ENCODE measurements at places on chromosomes 4 and X.

GRCh38 chrX:129773649-129774458 lies 5.9 kb upstream of the SASH3 start:
- DNase-seq, result no peak

DNA sequence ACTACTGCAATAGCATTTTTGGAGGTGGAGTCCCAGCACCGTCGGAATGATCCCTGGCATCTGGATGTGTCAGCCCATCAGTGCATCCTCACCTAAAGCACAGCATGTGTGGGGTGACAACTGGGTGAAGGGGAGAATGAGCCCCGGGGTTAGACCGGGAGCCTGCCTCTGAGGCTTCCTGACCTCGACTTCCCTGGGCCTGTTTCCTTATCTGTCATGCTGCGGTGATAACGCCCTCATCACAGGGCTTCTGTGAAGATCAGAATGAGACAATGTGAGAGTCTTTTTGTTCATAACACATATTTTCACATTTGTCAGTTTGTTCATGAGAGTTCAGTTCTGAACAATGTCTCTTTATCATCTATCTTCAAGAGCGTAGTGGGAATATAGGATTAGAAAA lies 31.1 kb upstream of the PDLIM3 start:
- peak; percentile 49 for DNase-seq

- no peak for DNase-seq
Measured at GRCh38 chr4:2923668-2924173, 39.5 kb downstream of the NOP14 start.

GRCh38 chr4:70895811-70896491 lies 6.2 kb upstream of the MOB1B start:
- DNase-seq, result no peak

DNA sequence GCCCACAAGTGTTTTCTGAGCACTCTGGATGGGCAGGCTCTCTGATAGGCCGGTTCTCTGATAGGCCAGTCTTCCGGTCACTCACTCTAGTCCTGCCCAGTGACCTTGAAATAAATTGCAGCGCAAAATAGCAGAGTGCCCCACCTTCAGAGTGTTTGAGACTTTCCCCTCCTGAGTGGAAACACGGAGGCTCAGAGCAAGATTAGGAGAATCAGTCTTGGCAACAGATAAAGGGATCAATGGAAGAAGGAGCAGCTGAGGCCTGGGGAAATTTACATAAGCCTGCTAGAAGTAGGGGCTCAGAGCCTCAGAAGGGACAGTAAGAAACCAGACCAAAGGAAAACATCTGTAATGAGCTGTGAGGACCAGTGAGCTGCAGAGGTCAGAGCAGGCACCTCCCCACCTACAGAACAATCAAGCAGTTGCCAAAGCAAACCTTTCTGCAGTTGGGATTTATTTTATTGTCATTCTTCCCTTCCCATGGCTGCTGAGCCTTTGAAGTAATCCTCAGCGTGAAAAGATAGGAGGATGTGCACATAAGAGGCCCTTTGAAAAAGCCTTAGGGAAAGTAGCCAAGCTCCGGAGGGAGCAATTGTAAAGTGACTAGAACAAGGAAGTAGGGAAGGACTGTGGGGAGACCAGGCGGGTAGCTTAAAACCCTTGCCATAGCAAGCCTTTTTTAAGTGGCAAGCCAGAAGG lies 89.1 kb upstream of the TSPAN5 start:
- DNase-seq, result no peak

DNA sequence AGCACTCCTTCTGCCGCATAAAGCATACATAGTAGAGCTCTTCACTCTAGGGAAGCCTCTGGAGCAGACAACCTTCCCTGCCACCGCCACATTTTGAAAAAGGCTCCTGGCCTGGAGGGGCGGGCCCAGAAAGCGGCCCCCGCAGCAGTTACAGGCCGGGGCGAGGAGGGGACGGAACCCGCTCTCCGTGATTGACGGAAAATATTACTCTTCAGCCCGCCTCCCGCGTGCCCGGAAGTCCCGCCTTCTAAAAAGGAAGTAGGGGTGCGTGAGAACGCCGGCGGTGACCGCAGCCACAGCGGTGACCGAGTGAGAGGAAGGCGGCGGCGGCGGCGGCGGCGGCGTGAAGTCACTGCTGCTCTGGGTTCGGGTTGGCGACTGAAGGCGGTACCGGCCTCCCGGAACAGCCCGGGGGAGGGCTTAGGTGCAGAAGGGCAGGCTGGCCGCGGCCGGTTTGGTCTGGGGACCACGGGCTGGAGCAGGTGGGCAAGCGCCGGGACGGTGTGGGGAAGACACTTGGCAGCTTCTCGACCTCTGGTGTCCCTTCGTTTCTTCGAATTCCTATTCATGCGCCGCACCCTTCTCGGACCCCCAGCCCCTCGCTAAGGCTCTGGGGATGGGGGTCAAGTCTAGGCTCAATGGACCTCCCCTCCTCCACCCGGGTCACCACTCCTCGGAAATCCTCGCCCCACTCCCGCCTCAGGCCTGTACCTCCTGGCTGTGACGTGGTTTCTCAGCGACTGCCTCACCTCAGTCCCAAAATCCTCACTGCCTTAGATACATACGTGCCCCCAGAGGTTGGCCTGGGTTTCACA lies at the start of gene HCCS:
TSS of gene HCCS (plus strand) at position 296 of the 815 bp plus-strand sequence. CDS start 729 bp downstream, outside the sequence.
- DNase-seq, result peak; percentile 87

- DNase-seq, result no peak
Measured at GRCh38 chrX:98379134-98379533, 1495.4 kb downstream of the RPA4 start.

DNA sequence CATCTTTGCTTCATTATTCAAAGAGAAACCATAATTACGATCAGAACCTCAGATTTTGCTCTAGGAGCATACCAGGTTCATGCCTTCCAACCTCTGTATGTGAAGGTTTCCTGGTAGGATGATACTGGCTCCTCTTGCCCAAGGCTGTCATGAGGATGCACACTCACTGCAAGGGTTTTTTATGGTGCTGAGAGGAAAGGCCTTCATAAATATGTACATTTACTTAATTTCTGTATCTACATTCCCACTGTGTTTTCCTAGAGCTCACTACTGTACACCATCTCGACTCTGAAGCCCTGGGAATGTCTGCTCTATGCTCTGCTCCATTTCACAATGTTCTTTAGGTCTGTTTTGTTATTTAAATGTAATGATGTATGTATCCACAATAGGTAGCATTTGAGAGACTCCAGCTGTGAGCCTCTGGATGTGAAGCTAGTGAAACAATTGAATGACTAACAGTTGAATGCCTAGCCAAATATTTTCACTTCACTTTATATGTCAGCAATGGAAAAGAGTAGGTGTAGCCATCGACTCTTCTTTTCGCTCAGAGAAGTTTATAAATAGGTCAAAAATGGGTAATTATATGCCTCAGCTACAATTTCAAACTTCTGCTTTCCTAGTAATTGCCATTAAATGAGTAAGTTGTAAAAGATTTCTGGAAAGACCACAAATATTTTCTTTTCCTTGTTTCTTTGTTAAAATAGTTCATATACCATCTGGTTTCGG lies 228.0 kb downstream of the PALLD start:
- no peak for DNase-seq

- no peak for DNase-seq
Measured at GRCh38 chr4:169098532-169098931, 88.5 kb upstream of the CBR4 start.

- no peak for DNase-seq
Measured at GRCh38 chr4:23235628-23236390, 543.1 kb downstream of the GBA3 start.

- no peak for DNase-seq
Measured at GRCh38 chr4:8029689-8030088, 90.0 kb upstream of the AFAP1 start.

- no peak for DNase-seq
Measured at GRCh38 chrX:85012098-85012497, 8.4 kb downstream of the APOOL start.

DNA sequence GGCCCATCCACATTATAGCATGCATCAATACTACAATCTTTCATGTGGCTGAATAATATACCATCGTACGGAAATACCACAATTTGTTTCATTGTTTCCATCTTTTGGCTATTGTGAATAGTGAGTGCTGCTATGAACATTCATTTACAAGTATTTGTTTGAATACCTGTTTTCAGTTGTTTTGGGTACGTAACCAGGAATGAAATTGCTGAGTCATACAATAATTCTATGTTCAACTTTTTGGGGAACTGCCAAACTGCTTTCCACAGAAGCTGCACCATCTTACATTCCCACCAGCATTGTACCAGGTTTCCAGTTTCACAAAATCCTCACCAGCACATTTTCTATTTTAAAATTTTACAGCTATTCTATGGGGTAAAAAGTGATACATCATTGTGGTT lies 28.5 kb upstream of the MANBA start:
- DNase-seq, result no peak

DNA sequence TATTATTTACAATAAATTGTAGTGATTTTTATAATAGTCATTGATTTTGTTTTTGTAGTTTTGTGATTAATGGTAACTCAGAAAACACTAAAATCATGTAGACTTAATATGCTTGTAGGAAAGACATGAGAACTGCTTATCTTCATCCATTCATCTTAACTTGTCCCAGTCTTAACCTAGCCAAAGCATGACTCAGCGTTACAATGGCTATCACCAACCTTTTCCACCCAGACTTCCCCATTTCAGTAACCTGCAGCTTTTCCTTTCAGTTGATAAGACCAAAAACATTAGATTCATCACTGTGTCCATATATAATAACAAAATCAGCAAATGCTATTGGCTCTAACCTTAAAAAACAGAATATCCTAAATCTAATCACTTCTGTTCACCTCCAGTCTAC lies 106.2 kb upstream of the KLF8 start:
- DNase-seq, result no peak

DNA sequence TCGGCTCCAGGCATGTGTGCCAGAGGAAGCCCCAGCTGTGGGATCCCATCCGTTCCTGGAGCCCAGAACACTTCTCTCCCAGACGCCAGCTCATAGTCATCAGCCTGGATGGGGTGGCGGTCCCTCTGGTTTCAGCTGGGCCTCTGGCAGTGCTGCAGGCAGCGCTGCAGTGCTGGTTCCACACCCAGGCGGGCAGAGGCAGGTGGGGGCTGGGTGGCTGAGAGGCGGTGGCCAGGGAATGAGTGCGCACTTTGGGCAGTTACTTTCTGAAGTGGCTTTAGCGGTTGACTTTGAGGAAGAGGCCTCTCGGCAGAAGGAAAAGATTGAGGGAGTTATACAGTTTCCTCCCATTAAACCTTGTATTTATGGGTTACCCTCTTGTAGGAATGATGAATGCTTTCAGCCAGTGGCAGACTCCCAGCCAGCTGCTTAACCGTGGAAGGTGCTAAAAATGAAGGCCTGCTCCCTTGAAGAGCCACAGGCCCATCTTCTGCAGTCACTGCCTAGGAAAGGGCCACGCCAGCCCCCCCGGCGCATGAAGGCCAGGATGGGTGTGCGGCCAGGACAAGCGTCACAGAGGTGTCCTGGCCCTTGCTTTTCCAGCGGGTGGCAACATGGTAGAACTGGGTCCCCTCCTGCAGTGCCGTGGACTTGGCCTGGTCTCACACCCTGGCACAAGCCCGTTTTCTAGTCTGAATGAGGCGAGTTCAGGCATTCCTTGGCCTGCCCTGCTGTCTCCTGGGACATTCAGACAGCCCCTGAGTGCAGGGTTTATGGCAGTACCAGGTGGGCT lies 9.9 kb downstream of the TADA2B start:
- no peak for DNase-seq

GRCh38 chr4:66091786-66092185 lies 421.5 kb upstream of the EPHA5 start:
- no peak for DNase-seq

GRCh38 chr4:48899950-48900349 lies 6.6 kb downstream of the OCIAD2 start:
- no peak for DNase-seq

DNA sequence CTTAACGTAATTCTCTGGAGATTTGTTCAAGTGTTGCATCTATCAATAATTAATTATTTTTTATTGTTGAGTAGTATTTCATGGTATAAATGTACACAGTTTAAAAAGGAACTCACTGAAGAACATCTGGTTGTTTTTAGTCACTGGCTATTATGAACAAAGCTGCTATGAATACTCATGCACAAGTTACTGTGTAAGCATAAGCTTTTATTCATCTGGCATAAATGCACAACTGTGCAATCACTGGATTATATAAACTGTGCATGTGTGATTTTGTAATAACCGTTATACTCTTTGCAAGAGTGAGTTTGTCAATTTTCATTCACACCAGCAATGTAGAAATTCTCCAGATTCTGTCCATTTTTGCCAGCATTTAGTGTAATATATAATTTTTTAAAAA lies 43.8 kb upstream of the UBQLN2 start:
- DNase-seq, result no peak

DNA sequence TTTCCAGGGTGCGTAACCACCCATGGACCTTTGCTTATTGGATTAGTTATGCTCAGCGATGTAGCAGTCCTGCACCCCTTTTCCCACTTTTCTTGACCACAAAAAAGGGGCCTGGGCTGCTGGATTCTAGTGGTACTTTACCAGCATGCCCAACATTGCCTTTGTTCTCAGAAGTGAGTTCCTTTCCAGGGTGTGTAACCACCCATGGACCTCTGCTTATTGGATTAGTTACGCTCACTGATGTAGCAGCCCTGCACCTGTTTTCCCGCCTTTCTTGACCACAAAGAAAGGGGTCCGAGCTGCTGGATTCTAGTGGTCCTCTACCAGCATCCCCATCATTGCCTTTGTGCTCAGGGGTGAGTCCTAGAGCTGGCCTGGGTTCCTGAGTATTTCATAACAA lies 138.2 kb downstream of the COX18 start:
- no peak for DNase-seq

DNA sequence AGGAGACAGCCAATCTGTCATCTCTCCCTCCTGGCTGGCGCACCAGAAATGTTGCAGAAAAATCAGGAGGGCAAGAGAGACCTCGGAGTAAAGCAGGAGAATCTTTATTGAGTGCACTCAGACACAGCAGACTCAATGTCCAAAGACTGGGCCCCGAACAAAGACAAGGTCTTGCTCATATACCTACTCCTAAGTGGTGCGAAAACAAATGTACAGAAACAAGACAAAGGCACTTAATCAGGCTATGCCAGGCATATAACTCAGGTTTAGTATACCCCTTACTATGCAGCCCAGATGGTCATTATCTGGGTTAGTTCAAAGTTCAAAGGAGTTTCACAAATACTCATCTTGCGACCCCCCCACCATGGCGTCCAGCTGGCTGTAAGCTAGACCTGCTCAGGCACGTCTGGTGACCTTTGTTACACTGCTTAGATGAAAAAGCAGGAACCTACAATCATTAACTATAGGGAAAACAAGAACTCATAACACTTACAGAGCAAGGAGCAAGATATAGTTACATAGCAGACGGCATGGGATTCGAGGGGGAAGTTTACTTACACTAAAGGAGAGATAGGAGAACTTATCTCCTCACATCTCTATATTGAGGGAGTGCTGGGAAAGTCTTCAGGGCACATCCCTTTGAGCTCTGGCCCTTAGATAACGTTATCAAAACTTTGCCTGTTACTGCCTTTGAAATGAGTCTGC lies 27.5 kb downstream of the SULT1E1 start:
- DNase-seq, result no peak

DNA sequence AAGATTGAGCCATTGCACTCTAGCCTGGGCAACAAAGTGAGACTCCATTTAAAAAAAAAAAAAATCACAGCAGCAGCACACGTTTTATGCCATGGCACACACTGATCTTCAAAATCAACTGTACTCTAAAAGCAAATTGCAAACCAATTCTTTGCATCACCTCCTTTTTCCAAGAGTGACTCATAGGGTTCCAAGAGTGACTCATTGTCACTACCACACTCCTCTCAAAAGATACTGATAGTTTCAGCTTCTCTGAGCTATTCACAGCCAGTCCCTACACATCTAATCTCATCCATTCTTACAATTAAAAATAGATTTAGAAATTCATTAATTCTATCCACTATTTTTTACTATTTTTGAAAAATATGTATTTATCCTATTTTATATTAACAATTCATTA lies 1494.9 kb upstream of the AGA start:
- no peak for DNase-seq

GRCh38 chr4:75289914-75290582 lies 224.2 kb downstream of the RCHY1 start:
- no peak for DNase-seq
